Cardiac muscle cell (in vitro differentiated cells and primary cell): ENCODE measurements at places on chromosomes 5 and 9. TPM values are rescaled to one million over a fixed set of nuclear protein-coding genes. Genes with fewer than 3 reads are reported as not detected.
A peak's percentile ranks its signal among the peaks of the same experiment; 100 is the strongest.

The TSLP gene
- 0.30 and 0.42 TPM in 2 replicates for total RNA-seq

The CER1 gene
- 1.3 and 1.8 TPM in 2 replicates for total RNA-seq

The ARHGEF39 gene
- 1.5 and 12.6 TPM in 2 replicates for total RNA-seq

The PCDHGA6 gene
- total RNA-seq = 0.66 and 0.88 TPM in 2 replicates

The CNTFR gene
- total RNA-seq = 23.1 and 29.8 TPM in 2 replicates

The KLF4 gene
- 0.56 and 1.4 TPM in 2 replicates for total RNA-seq

The CCIN gene
- total RNA-seq = 0.39 TPM in 1 of 2 replicates, not detected in the other

The MEIKIN gene
- total RNA-seq = not detected in 2 replicates

The FABP6 gene
- total RNA-seq = not detected in 2 replicates

The NMUR2 gene
- total RNA-seq = not detected in 2 replicates

GRCh38 chr5:73564018-73564417 lies 1.4 kb downstream of the ANKRA2 start:
- no peaks in the 10 kb centered on the region for H3K27me3 ChIP-seq
- H3K4me3 ChIP-seq = peak overlapping the region; percentile 66
- H3K27ac ChIP-seq = no peak overlapping the region
- peaks cover 19% of the 10 kb centered on the region for H3K4me1 ChIP-seq

GRCh38 chr5:51968756-51969155 lies 585.5 kb downstream of the ISL1 start:
- H3K4me3 ChIP-seq = no peak overlapping the region
- H3K4me1 ChIP-seq = no peaks in the 10 kb centered on the region
- no peak for DNase-seq
- no peaks in the 10 kb centered on the region for H3K36me3 ChIP-seq
- no peak overlapping the region for H3K27ac ChIP-seq

DNA sequence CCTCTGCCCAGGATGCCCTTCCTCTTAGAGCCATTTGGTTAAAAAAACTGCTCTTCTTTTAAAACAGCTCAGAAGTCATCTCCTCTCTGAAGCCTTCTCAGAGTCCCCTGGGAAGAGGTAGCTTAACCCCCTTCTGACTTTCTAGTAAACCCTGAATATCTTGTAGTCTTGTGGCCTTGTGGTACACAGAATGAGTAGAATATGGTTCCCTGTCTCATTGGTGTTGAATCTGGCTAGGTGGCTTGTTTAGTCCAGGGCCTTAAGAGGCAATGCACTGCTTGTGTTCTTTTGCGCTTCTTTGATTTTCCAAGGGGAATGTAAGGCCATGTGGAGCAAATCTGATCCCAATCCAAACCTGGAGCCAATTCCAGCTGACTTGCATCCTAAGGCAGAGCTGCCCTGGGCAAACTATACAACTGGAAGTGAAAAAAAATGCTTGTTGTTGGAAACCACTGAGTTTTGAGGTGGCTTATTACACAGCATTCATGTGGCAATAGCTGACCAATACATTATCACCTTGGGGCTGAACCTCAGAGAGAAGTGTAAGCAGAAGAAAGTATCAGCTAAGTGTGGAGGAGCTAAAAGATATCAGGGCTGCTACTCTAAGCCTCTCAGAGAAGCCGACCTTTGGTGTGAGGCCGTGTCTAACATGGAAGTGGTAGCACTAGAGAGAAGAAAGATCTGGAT lies 31.0 kb downstream of the ALG2 start:
- H3K4me1 ChIP-seq = no peaks in the 10 kb centered on the region
- no peak overlapping the region for H3K27ac ChIP-seq
- no peaks in the 10 kb centered on the region for H3K36me3 ChIP-seq

GRCh38 chr9:115237385-115237998 lies 119.5 kb upstream of the TNC start:
- H3K4me1 ChIP-seq = no peaks in the 10 kb centered on the region
- no peaks in the 10 kb centered on the region for H3K36me3 ChIP-seq
- H3K4me3 ChIP-seq = no peak overlapping the region
- no peaks in the 10 kb centered on the region for H3K27me3 ChIP-seq
- DNase-seq = no peak

- no peak overlapping the region for H3K4me3 ChIP-seq
- H3K36me3 ChIP-seq = peaks cover 18% of the 10 kb centered on the region
- no peaks in the 10 kb centered on the region for H3K27me3 ChIP-seq
- DNase-seq = no peak
- no peak overlapping the region for H3K27ac ChIP-seq
Observed at GRCh38 chr5:132611965-132612364, 46.0 kb upstream of the IL13 start.

DNA sequence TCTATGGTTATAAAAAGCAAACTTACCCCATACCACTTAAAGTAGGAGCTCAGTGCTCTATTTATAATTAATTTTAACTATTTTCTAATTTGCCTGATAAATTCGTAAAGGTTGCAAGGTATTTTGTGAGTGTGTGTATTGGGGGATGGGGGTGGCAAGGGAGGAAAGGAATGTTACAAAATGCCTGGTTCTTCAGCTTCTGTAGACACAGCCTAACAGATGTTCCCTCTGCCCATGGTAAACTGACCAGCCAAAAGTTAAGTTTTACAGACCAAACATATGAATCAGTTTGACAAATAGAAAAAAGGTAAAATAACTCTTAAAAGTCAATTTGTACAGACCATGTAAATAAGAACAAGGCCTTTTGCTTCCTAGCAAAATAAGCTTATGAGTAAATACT lies 232.6 kb downstream of the KIAA0825 start:
- no peaks in the 10 kb centered on the region for H3K27me3 ChIP-seq
- DNase-seq = no peak
- no peaks in the 10 kb centered on the region for H3K36me3 ChIP-seq
- H3K4me1 ChIP-seq = peaks cover 18% of the 10 kb centered on the region

GRCh38 chr5:135392256-135392655 lies 6.8 kb downstream of the MACROH2A1 start:
- H3K4me3 ChIP-seq = no peak overlapping the region
- DNase-seq = peak; percentile 60
- peaks cover 9% of the 10 kb centered on the region for H3K36me3 ChIP-seq
- H3K27me3 ChIP-seq = no peaks in the 10 kb centered on the region

DNA sequence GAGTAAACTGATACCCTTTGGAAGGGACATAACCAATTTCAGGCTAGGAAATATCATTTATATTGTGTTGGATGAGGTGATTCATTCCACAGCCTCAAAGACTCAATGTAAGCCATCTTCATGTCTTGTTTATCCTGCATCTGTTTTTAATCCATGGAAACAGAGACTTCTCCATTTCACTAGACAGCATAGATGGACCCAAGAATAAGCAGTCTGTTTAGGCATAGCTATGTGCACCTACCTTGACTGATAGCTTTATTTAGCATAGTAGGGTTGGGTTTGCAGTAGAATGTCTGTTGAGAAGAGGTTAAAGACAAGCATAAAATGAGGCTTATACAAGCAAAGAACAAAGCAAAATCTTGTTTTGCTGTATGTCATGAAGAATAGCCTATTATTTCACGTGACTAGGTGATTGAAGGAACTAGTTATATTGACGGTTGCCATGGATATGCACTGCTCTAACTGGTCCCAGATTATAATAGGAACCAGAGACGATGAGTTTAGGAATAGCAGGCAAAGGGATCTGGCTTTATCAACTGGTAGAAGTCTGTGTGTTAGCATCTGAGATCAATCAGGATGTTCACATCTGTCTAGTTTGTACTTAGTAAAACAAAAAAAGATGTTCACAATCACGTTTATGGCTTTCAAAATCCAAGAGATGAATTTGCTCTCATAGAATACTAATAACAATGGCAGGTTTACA lies 154.8 kb upstream of the KLF9 start:
- H3K36me3 ChIP-seq = no peaks in the 10 kb centered on the region
- H3K4me1 ChIP-seq = peaks cover 8% of the 10 kb centered on the region
- no peak overlapping the region for H3K27ac ChIP-seq
- H3K27me3 ChIP-seq = no peaks in the 10 kb centered on the region
- no peak overlapping the region for H3K4me3 ChIP-seq
- no peak for DNase-seq

GRCh38 chr5:116778651-116779280 lies 204.1 kb upstream of the SEMA6A start:
- peaks cover 7% of the 10 kb centered on the region for H3K4me1 ChIP-seq
- no peak overlapping the region for H3K27ac ChIP-seq
- no peaks in the 10 kb centered on the region for H3K36me3 ChIP-seq
- DNase-seq = no peak

GRCh38 chr5:81908044-81908443 lies 63.8 kb upstream of the ATG10 start:
- no peaks in the 10 kb centered on the region for H3K4me1 ChIP-seq
- no peaks in the 10 kb centered on the region for H3K27me3 ChIP-seq
- H3K27ac ChIP-seq = no peak overlapping the region
- no peak overlapping the region for H3K4me3 ChIP-seq
- DNase-seq = no peak
- H3K36me3 ChIP-seq = no peaks in the 10 kb centered on the region

- no peak for DNase-seq
- no peak overlapping the region for H3K27ac ChIP-seq
- no peaks in the 10 kb centered on the region for H3K27me3 ChIP-seq
- H3K4me3 ChIP-seq = no peak overlapping the region
- H3K36me3 ChIP-seq = no peaks in the 10 kb centered on the region
Observed at GRCh38 chr5:64874753-64875152, 106.0 kb downstream of the CWC27 start.

DNA sequence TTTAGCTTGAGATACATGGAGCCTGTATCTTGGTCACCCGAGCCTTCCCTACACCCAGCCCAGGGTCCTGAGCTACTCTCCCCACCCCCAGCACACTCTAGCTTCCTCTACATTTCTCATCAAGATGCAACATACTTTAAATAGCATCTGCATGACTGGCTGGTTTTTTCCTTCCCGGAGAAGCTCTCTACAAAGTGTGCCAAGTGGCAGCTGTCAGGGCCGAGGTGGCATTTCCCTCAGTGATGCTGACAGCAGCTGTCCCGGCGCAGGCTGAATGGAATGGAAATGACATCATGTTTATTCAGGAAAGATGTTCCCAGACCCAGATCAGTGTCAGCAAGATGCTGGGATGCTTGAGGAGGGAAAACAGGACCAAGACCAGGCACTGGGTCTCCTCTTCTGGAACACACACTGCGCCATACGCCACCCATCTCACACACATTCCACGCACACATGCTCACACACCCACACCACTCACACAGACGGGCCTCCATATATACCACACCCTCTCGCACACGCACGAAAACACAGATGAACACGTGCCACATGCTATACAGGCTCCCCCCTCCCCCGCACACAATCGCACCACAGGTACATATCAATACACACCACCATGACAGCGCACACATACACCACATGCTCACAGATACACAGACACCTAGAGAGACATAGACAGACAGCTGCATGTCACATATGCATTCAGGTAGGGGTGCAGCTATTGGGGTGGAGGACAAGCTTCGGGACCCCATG lies 67.8 kb downstream of the LHX2 start:
- peak; percentile 5 for DNase-seq
- H3K4me1 ChIP-seq = no peaks in the 10 kb centered on the region
- no peaks in the 10 kb centered on the region for H3K27me3 ChIP-seq
- H3K27ac ChIP-seq = no peak overlapping the region
- H3K4me3 ChIP-seq = no peak overlapping the region
- H3K36me3 ChIP-seq = no peaks in the 10 kb centered on the region

- DNase-seq = peak; percentile 60
- no peak overlapping the region for H3K27ac ChIP-seq
- H3K4me1 ChIP-seq = no peaks in the 10 kb centered on the region
- no peaks in the 10 kb centered on the region for H3K36me3 ChIP-seq
- no peak overlapping the region for H3K4me3 ChIP-seq
- H3K27me3 ChIP-seq = no peaks in the 10 kb centered on the region
Observed at GRCh38 chr5:163880302-163880701, 374.9 kb downstream of the MAT2B start.

GRCh38 chr5:75837258-75837841 lies 120.1 kb upstream of the POC5 start:
- H3K36me3 ChIP-seq = no peaks in the 10 kb centered on the region
- peaks cover under 1% of the 10 kb centered on the region for H3K4me1 ChIP-seq
- H3K27ac ChIP-seq = no peak overlapping the region

GRCh38 chr9:130993303-130994030 lies 15.5 kb upstream of the LAMC3 start:
- DNase-seq = no peak
- no peak overlapping the region for H3K27ac ChIP-seq
- no peak overlapping the region for H3K4me3 ChIP-seq
- no peaks in the 10 kb centered on the region for H3K27me3 ChIP-seq
- no peaks in the 10 kb centered on the region for H3K4me1 ChIP-seq
- no peaks in the 10 kb centered on the region for H3K36me3 ChIP-seq

DNA sequence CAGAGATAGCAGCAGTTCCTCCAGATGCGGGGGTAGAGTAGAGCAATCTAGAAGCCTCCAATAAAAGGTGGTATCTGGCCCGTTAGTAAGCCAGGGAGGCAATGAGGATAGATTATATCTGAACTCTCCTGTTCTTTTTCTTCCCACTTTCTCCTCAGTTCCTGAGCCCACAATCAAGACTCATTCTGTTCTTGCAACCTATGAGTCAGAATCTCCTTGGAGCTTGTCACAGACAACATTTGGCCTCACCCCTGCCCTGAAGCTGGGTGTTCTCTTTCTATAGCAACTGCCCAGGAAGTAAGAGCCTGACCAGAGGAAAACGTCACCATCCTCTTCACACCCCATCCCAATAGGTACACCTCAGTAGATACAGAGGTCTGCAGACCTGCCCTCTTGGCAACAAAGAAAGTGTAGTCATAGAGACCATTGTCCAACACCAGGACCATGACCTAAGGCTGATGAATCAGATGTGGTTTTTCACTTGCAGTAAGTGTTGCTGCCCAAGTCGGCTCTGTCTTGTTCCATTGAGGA lies 76.3 kb upstream of the PCA3 start:
- no peak overlapping the region for H3K27ac ChIP-seq
- peak; percentile 84 for DNase-seq
- peaks cover 3% of the 10 kb centered on the region for H3K4me1 ChIP-seq

DNA sequence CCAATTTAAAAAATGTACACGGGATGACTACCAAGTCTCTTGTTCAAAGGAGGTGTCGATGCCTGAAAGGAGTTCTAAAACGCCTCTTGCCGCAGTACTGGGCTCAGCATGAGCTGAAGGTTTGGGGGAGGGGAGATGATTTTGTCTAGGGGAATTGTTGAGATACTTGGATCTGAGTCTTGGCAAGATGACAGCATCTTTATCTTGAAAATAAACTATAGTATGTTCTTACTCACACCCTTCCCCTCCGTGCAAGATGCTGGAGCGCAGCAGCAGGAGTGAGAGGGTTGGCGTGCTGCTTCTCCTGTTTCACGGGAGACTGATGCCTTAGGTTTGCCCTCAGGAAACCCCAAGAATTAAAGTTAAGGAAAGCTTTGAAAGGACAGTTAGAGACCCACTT lies 47.3 kb downstream of the FAM78A start:
- peak overlapping the region; percentile 25 for H3K27ac ChIP-seq
- H3K4me1 ChIP-seq = peaks cover 40% of the 10 kb centered on the region
- no peak overlapping the region for H3K4me3 ChIP-seq
- peak; percentile 95 for DNase-seq

DNA sequence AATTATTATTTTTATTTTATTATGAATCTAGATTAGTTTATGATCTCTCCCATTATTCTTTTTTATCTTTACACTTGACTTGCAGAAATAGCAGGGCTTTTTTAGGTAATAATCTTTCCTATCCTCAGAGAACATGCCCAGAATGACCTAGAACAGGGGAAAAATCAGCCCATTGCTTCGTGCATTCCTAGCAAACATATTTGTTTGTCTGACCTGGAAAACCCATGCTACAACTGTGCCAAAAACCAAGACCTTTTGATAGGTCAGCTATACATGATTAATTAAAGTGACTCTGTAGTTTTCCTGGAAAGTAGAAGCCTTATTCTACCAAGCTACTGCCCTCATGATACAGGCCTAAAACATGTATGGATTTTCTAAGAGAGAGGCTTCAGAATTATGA lies 24.1 kb upstream of the CCDC112 start:
- H3K4me1 ChIP-seq = peaks cover 19% of the 10 kb centered on the region
- no peak overlapping the region for H3K27ac ChIP-seq
- DNase-seq = no peak
- H3K36me3 ChIP-seq = no peaks in the 10 kb centered on the region
- H3K4me3 ChIP-seq = no peak overlapping the region
